T-helper 1 cell (primary cell): ENCODE measurements at places on chromosomes 4 and X.

GRCh38 chr4:127995776-127996175 is 30.6 kb downstream of the ABHD18 start:
- no peak for DNase-seq

DNA sequence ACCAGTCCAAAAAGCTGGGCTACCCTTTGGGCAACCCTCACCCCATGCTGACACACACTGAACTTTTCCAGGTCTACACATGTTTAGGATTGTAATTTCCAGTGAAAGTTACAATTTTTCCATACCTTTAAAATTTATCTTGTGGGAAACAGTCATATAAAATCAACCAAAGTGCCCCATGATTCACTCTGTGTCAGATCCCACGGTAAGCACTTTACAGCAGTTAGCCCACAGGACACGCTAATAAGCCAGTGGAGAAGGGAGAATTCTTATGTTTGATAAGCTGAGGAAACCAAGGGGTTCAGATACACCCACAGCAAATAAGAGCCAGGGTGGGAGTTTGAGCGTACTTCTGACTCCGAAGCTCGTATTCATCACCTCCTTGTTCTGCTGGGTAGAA is 72.4 kb upstream of the TBL1X start:
- no peak for DNase-seq

DNA sequence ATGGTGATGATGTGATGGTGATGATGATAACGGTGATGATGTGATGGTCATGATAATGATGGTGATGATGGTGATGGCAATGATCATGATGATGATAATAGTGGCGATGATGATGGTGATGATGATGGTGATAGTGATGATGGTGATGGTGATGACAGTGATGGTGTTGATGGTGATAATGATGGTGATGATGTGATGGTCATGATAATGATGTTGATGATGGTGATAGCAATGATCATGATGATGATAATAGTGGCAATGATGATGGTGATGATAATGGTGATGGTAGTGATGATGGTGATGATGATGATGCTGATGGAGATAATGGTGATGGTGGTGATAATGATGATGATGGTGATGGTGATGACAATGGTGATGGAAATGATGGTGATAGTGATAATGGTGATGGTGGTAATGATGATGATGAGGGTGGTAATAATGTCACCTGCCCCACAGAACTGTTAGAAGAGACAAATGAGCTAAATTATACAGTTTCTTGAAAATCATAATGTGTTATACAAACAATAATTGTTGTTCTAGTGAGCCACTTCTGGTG is 289.9 kb downstream of the ASMT start:
- no peak for DNase-seq

DNA sequence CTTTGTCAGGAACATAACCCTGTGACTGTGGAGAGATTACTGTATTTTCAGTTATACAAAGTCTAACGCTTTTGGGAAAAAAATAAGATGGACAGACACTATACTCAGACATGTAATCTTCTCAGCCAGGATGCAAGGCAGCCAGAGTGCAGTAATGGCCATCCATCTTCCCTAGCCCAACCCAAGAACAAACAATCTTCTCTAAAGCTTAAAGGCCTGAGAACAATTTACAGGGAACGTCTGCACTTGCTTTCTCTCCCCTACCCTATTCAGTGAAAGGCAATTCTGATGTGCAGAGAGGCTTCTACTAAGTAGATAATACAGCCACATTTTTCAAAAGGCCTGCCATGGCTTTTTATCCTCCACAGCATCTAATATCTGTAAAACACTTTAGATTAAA is 471.3 kb downstream of the FGF13 start:
- DNase-seq: no peak

DNA sequence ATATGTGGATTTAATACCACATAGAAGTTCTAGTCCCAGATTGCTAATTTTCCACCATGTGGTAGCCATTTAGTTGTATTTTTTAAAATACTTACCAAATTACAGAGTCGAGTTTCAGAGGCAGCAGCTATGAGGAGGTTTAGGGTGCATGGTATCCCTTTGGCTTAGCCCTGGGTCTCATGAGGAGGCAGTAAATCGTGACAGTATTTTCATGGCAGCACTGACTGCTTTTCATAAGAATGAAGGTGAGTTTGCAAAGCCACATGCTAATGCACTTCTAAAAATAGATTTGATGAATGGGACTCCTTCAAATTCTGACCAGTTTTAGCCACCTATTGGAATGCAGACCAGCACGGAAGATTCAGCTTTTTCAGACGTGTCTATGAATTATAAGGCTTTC is 114.0 kb upstream of the FRG1 start:
- no peak for DNase-seq

DNA sequence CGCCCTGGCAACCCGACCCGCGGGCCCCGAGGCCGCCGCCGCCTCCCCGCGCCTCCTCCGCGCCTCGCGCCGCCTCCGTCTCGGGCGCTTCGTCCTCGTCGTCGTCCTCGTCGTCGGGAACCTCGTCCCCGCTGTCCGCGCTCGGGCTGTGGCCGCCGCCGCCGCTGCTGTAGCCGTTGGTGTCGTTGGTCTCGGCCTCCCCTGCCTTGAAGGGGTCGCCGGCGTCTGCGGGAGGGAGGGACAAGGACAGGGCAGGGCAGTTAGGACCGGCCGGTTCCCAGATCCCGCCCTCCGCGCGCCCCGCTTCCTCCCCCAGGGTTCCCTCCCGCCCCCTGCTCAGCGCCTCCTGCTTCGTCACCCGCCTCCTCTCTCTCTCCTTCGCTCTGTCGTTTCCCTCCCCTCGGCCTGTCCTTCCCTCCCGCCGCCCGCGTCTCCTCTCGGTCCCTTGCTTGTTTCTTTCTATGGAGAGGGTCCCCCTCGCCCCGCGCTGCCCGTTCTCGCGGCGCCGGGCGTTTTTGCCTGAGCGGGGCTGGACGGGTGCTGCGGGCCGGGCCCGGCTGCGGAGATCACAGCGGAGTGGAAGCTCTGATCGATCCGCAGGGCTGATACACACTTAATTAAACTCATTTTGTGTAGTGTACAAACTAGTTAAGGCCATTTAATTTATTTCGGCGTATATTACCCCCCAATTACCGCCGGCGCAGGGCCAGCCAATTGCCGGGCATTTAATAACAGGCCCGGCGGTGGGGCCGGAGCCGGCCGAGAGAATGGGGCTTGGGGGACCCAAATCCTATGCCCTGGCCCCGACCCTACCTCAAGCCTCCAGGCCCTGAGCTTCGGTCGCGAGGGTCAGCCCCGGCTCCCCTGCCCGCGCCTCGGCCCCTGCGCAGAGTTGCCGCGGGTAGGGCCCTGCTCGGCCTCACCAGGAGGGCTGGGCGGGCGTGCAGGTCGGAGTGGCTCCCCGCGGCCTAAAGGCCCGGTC is 2.4 kb downstream of the NKX1-1 start:
- DNase-seq: no peak

GRCh38 chr4:91147067-91147466 is 1019.9 kb downstream of the CCSER1 start:
- DNase-seq: no peak

- DNase-seq: no peak
These were observed 32.4 kb downstream of the PRDX4 start for GRCh38 chrX:23699636-23700194.

DNA sequence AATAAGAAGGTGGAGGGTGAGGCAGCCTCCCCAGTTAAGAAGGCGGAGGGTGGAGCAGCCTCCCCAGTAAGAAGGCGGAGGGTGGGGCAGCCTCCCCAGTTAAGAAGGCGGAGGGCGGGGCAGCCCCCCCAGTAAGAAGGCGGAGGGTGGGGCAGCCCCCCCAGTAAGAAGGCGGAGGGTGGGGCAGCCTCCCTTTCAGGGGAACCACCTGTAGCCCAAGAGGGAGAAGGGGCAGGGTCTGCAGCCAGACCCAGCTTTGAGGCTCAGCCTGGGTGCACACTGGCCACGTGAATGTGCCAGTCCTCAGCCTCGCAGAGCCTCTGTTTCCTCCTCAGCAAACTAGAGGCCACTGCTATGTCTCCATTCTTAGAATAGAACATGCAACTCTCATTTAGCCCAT is 52.6 kb downstream of the HMX1 start:
- no peak for DNase-seq
